ENCODE measurements at places on chromosomes 11 and 22.

DNA sequence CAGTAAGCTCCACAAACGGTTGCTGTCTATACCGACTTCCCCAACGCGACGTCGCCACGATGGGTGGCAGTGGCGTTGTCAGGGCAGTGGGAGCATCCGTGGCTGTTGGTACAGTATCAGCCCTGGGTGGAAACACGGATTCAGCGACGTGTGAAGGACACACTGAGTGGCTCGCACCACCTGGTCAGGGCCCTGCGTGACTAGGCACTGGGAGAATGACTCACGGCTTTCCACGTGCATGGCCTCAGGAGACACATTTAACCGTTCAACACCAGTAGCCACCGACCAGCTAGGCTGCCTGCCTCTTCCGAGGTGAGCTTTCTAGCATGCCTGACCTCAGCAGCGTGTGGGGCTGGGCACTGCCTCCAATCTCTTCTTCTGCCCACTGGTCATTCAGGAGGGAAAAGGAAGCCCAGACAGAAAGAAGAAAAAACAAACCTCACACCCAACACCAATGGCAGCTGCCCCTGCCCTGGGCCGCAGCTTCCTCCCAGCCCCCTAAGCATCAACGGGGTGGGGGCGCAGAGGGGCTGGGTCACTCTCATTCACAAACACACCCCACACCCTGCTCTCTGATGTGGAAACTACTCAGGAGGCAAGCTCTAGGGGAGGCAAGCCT lies 59.0 kb downstream of the MYH9 start:
- peak; percentile 69 for DNase-seq

DNA sequence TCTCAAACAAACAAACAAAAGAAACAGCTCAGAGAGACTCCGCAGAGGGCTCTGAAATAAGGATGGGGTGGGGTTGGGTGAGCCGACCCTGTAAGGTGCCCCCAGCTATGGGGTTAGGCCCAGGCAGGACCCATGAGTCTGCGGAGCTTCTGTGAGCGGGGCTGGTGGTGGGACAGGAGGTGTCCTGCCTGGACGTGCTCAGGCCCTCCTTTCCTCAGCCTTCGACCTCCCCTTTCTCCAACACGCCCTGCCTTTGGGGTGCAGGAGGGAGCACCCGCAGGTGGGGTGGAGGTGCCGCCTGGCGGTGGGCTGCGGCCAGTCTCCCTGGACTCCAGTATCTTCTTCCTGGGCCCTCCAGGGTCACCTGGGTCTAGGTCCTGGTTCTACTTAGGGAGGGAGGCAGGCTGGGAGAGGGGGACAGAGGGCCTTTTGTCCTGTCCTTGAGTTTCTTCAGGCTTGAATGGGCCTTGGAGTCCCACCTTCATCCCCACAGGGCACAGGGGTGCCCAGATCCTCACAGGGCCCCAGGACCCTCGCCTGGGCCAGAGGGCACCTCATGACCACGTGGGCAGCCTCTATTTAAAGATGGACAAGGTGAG lies 12.3 kb downstream of the PRR33 start:
- no peak for DNase-seq

GRCh38 chr22:19497245-19497644 lies 17.5 kb downstream of the CDC45 start:
- peak; percentile 78 for DNase-seq

GRCh38 chr22:45399712-45400445 lies 13.5 kb downstream of the SMC1B start:
- no peak for DNase-seq

DNA sequence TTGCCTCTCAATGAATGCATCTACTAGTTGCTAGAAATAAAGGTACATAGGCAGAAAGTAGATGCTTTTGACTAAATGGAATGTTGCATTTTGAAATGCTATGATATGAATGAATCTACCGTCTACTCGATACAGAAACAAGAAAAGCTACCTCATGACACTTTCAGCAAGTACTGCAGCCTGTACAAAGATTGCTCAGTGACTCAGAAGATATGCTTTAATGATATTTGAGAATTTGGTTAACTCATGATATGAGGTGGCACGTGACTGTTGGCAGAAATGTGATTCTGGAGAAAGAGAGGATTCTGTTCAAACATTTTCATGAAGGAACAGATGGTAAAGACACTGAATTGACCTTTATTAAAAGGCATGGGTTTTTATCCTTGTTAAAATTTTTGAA lies 76.0 kb downstream of the HSD17B12 start:
- DNase-seq = peak; percentile 43

DNA sequence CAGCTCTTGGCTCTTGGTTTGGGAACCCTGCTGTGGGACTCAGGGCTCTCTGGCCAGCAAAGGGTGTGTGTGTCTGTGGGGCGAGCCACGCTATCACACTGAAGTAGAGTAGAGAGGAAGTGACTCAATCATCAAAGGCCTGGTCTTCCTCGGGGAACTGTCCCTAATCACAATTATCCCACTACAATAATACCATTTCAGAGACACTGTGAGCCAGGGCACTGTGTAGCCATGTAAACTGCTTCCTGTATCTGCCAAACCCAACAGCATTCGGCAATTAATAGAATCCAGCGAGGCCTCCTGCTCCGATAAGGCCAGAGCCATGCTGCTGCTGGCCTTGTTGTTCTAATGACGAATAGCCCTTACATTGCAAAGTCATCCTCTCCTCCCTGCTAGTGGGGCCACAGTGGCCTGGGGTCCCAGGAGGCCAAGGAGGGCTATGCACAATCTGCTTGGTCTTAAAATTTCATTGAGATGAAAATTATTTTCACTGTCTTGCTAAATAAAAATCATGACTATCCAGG lies 49.8 kb upstream of the LMO2 start:
- DNase-seq = no peak

GRCh38 chr22:24046024-24046423 lies 34.9 kb downstream of the CABIN1 start:
- DNase-seq = peak; percentile 31

DNA sequence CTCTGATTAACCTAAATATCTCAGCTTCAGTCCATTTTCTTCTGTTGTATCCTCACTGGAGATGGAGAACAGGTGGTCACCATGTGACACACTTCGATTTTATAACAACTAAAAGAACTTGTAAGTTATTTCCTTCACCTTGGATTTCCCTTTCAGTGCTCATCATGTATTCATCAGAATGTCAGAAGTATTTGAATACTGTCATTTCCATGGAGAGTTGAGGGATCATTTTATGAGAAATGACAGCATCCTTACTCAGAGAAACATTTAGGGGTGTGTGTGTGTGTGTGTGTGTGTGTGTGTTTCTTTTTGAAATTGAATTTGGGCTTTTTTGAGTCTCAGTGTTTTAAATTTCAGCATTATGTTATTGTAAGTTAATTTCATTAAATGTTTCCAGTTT lies 205.8 kb downstream of the ARHGAP42 start:
- peak; percentile 82 for DNase-seq

DNA sequence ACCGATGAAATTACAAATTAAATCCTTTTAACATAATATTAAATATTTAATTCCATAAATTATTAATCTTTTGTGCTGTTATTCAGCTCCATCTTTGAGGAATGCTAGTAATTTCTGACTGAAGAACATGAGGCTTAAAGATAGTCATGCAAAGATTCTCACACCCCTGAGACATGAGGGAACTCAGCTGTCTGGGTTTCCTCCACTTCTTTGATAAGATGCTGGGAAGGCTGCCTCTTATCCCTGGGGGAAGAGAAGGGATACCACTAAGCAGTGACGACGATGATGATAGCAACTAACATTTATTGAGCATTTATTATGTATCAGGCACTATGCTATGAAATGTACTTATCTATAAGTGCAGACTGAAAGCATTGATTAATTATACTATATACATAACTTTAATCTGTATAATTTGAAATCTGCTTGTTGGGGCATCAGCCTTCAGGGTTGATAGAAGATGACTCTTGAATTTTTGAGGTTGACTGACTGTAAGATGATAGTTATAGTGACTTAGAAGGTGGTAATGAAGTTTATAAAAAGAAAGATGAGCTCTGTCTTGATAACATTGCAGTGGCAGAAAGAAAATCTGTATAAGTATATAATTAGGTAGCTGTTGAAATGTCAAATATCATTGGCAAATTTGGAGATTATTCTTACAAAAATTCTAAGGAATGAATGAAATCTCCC lies 78.4 kb downstream of the SIK2 start:
- DNase-seq = no peak

- no peak for DNase-seq
These were observed 49.8 kb downstream of the OSBPL5 start for GRCh38 chr11:3115321-3115720.

- DNase-seq = no peak
These were observed 12.2 kb downstream of the FADS3 start for GRCh38 chr11:61879152-61879551.

- peak; percentile 56 for DNase-seq
These were observed 55.1 kb downstream of the RBMXL2 start for GRCh38 chr11:7143908-7144307.

GRCh38 chr22:37545703-37546436 lies 14.4 kb upstream of the CDC42EP1 start:
- peak; percentile 72 for DNase-seq

DNA sequence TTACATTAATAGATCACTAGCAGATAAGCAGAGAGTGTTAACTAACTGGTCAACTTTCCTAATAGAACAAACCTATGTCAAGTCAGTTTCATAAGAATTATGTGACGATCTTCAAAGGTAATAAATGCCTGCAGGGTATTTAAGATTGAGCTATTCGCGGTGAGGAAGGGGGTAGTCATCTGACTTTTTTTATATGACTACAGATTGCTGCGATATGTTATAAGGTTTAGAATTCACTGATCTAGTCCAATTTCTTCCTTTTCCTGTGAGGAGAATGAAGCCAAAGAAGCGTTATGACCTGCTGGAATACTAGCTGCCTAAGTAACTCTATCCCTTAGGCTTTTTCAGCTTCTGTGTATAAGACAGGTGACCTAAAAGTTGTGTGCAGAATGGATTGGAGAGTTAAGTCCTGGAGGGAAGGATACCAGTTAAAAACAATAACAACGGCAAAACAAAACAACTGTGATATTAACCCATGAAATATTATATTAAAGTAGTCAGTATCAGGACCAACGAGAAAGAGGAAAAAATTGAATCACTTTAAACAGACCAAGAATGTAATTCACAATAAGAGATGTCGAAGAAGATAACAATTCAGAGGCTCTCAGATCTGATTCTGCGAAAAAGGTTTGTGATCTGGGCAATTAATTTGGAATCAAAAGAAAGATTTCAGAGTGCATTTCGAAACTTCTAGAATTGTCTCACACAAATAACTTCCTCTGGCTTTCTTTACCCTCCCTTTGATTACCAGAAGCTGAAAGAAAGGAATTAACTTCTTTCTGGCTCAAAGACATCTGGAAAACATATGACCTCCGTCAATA lies 630 bp downstream of the CASP4 start:
- DNase-seq = peak; percentile 79

DNA sequence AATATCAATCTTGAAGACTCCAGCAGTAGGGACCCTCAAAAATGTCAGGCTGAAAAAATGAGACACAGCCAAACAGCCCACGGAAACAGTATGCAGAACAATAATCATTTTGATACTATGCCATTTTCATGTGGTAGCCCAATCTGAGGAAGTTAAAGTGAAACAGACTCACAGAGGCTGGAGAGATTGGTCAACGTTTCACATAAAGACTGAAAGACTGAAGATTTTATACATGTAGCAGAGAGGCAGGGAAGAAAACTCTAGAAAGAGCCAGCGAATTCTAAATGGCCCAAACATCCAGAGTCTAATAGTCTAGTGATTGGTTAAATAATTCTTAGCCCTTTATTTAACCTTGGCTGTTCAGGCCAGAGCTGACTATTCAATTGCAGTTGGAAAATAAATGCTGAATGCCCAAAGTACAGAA lies 49.4 kb downstream of the MAML2 start:
- DNase-seq = no peak

DNA sequence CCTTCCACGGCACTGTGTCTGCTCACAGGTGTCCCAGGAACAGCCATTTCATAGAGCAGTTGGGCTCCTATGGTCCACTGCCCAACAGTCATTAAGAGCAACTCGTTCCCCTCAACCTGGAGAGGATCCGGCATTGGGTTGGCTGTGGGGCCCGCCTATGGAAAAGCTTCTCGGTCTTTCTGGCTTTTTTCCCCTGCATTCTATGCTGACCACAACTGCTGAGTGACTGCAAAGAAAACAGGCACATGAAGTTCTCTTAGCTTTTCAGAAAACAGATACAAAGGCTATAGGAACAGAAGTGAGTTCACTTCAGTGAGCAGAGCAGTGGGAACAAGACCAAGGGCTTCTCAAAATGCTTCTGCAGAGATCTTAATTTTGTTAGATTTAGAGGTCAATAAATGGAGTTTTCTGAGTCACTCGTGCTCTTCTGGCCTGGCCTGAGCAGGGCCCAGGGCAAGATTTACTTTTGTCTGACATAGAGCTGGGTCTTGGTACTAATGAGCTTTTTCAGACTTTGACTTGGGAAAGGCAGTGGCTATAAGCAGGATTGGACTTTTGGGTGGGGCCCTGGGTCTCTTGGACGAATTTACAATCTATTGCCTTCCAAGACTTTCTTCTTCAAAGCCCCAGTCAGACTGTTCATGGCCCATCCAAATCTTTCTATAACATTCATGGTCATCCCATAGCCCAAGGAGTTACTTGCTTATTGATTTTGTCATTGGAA lies 13.6 kb upstream of the APOL5 start:
- DNase-seq = no peak

- peak; percentile 56 for DNase-seq
These were observed 5.1 kb upstream of the IGSF9B start for GRCh38 chr11:133961890-133962289.

DNA sequence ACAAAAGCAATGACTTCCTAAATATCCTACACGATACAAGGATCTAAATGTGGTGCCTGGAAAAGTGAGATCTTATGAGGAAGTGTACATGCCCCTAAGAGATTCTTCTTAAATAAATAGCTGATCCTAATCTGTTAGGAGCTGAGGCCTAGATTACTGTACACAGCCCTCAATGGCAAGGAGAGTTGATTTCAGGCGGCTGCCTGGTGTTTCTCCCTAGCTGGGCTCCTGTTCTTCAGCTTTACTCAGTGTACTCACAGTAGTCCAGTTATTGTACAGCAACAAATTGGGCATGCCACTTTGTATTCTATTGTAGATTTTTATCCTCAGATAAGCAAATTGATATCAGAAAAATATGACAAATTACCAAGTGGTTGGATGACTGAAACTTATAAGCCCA lies 358.2 kb upstream of the PDGFD start:
- DNase-seq = no peak

- no peak for DNase-seq
These were observed 26.6 kb downstream of the MAFF start for GRCh38 chr22:38228326-38228872.

DNA sequence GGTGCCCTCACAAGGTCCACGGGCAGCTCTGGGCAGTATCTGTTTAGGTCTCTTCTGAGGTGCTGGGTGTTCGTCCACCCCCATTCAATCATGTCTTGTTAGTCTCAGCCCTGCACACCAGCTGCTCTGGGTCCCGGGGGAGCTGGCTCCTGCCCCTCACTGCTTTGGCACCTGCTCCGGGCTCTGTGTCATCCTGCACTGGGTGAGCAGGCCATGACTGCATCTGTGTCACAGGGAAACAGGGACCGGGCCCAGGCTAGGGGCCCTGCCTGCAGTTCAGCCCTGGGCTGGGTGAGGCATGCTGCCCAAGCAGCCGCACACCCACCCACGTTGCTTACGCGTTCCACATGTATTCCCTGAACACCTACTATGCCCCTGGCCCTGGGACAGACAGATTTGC lies 43.9 kb downstream of the ELFN2 start:
- no peak for DNase-seq

- no peak for DNase-seq
These were observed 13.0 kb downstream of the ZBED4 start for GRCh38 chr22:49866646-49867045.

GRCh38 chr22:20008221-20008995 lies 8.2 kb downstream of the ARVCF start:
- DNase-seq = no peak

- DNase-seq = peak; percentile 33
These were observed 7.5 kb downstream of the ALG8 start for GRCh38 chr11:78131956-78132355.

GRCh38 chr22:28608546-28608945 lies 71.1 kb downstream of the TTC28 start:
- DNase-seq = no peak

All from PC-3 (cell line).